ENCODE measurements at places on chromosomes 7 and 10.

DNA sequence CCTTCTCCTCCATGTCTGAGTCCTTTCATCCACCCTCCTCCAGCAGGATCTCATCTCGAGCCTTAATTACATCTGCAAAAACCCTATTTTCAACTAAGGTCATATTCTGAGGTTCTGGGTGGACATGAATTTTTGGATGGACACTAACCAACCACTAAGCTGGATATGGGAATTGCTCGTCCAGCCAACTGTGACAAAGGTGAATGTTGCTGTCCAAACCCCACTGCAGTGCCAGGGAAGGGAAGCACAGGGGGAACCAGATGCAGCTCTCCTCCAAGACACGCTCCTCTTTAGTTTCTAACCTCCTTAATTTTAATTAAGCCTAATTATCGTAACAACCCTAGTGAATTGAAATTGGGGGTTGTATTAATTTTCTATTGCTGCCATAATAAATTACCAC lies 65.1 kb upstream of the EBF3 start:
- no peak for DNase-seq

GRCh38 chr10:118944959-118945633 lies 84.4 kb upstream of the NANOS1 start:
- DNase-seq = no peak

GRCh38 chr10:56623064-56623463 lies 262.0 kb upstream of the ZWINT start:
- no peak for DNase-seq

DNA sequence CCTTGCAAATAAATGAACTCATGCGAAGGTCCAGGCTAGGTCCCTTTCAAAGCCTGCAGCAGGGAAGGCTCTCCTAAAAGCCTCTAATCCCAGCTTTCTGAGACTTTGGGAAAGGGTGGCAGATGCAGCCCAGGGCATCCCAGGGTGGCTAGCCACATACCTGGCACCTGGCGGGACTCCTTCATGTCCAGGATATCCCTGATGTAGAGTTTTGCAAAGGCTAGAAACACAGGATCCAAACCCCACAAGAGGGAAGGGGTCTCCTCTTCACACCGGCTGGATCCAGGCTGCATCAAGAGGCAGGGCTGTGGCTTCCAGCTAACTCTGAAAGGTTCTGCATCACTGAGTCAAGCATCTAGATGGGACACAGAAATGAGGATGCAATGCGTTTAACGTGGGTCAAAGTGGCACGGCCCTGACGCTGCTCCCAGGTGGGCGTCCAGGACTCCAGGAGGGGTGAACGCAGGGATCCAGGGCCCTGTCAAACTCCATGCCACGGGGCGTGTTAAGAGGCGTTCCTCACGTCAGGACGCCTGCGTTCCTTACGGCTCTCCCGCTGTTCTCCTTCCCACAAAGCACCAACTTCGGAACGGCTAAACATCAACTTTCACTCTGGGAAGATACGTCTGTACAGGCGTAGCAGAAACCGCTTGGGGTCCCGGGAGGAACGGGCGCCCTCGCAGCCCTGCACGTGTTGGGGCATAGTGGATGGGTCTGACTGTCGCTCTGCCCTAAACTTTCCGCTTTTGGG lies 507 bp downstream of the STN1 start:
- DNase-seq = no peak

DNA sequence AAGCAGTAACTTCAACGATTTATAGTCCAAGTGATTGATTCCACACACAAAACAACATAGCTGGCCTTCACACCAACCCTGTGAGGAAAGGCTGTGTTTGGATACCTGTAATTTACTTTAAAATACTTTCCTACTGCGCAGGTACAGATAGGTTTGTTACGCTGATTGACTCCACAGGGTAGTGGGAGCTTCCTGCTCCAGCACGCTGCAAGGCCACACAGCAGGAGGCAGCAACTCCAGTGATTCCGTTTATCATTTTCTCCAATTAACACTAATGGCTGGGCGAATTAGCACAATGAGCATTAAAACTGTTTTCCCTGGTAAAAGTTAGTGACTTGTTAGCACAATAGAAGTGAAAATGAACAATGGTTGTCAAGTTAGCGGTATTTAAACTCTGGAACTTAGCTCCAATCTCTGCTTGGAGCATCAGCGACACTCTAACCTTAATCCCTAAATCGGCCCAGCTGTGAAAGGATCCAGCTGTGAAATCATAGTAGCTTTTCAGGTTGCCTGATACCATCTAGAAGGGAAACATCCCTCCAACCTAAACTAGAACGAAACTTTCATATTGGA lies 959 bp downstream of the DCLRE1C start:
- no peak for DNase-seq

DNA sequence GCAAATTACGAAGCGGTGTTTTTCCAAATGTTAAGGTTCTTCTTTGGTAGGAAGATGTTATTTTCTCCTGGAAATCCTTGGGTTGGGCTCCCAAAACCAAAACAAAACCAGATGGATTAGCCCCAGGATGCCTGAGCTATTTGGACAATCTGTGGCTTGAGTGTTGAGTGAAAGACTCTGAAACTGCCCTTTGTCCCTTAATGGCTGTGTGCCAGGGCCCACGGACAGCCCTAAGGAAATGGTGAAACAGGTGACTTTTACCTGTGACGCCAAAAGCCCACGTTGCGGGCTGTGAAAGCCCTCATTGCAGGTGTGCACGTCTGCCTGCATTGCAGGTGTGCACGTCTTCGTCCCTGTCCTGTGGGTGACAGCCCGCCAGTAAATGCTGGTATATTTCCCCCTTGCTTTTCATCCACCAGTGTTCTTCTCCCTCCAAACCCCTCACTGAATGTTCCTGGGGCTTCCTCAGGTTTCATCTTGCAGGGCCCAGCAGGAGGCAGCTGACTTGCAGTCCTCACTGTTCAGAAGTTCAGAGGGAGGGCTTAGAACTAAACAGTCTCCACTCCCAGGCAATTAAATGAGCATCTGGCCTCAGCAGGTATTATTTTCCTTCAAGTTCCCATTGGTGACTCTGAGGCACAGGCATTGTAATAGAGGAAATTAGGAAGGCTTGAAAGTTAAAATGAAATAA lies 10.7 kb downstream of the PFKP start:
- DNase-seq = no peak

DNA sequence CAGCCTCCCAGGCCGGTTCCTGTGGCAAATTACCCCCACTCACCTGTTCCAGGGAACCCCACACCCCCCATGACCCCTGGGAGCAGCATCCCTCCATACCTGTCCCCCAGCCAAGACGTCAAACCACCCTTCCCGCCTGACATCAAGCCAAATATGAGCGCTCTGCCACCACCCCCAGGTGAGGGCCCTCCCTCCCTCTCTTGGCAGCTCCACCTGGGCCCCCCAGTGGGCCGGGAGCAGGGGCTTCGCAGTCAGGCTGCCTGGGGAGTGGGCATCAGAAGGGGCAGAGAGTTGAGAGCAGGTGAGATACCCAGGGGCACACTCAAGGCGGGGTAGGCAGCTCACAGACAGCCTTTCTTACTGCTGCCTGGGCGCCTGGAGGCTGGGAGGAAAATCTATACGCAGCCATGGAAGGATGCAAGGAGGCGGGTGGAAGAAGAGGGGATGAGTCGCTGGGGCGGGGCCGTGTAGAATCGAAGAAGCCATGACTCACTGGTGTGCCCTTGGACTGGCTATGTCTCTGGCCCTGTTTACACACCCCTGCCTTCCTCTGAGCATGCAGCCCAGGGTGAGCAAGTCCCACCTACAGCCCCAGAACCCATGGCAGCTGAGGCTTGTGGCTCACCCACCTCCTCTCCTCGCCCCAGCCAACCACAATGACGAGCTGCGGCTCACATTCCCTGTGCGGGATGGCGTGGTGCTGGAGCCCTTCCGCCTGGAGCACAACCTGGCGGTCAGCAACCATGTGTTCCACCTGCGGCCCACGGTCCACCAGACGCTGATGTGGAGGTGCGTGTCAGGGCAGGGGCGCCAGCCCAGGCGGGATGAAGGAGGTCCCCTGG lies 48.6 kb upstream of the PPIF start:
- DNase-seq = peak; percentile 51

DNA sequence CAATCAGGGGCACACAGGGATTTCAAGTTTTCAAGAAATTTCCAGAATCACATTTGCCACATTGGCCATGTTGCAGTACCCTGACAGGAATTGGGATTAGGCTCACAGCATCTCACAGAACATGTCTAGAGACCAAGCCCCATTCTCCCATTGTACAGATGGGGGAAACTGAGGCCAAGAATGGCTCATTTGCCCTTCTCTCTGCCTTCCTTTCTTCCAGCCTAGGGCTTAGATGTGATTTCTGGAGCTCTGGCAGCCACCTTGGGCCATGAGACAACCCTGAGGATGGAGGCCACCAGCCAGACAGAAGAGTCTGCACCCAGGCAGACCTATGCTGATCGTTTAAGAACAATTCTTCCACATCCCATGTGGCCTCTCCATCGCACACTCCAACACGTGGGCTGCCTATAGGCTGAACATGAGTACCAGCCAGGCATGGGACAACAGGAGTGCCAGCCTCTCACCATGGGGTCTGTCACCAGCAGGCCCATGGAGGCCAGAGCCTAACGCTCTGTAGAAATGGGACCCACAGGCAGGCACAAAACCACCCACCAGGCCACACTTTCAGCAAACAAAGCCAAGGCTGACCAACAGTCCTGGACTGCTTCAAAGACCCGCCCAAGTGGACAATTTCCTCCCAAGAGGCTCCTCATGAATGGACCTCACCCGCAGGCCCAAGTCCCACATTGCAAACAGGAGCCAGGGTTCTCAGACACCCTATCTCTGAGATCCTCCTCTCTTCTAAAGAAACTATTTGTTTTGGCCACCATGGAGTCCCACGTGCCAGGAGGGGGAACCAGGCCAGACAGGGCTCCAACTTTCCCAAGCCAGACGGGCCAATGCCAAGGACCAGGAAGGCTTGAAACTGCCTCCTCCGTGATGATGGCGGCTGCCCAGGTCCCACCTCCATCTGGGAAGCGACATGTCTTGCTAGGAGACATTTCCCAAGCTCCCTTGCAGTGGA lies 20.7 kb downstream of the PDGFA start:
- DNase-seq = no peak

DNA sequence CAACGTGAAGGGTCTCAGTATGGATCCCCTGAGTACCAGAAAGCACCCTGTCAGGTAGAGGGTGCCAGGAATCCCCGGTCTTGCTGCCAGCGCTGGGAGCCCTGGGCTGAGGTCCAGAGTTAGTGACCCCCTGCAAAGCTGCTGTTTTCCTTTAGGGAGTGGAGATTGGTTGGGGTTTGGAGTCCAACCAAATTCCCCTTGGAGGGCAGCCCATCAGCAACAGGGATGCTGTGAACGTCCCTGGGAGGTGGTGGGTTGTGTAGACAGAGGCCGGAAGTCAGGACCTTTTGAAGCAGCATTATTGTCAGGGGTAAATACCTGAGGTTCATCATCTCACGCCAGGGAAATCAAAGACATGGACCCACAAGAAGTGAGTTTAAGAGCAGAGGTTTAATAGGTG lies 104.2 kb downstream of the COL26A1 start:
- DNase-seq = no peak

DNA sequence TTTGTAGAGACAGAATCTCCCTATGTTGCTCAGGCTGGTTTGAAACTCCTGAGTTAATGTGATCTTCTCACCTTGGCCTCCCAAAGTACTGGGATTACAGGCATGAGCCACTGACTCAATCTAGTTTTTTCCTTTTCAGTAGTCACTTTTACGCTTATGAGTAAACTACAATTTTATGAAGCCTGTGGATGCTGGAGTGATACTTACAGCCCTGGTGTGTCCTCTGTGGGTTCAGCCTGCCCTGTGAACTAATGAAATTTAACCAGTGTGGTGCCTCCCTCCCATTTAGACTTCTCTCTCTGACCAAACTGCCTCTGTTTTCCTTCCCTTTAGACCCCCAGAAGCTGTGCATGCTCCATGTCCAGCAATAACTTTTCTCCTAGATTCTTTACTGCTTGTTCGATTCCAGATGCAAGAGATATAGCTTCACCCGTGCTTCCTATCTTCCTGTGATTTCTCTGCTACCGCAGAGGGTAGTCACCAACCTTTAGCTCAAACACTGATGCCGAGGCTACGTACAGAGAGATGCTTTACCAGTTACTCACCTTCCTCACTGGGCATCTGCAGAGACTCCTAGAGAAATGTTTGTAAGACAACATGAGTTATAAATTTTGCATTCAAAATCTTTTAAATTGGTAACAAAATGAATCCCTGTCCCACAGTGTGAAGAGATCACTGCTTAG lies 90.8 kb downstream of the KIAA1217 start:
- DNase-seq = no peak

DNA sequence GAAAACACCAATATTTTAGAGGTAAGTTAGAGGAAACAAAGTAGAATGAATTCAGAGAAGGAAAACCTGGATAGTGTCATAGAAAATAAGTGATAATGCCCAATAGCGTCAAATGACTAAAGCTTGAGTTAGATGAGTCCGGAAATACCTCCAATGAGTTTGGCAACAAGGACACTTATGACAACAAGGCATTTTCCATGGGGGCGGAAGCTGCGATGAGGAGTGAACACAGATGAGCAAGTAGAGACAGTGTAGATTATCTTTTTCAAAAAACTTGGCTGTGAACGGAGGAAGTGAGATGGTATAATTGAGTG lies 383 bp upstream of the R3HCC1L start:
- DNase-seq = no peak

GRCh38 chr10:114393482-114393881 lies 10.8 kb downstream of the AFAP1L2 start:
- DNase-seq = no peak

DNA sequence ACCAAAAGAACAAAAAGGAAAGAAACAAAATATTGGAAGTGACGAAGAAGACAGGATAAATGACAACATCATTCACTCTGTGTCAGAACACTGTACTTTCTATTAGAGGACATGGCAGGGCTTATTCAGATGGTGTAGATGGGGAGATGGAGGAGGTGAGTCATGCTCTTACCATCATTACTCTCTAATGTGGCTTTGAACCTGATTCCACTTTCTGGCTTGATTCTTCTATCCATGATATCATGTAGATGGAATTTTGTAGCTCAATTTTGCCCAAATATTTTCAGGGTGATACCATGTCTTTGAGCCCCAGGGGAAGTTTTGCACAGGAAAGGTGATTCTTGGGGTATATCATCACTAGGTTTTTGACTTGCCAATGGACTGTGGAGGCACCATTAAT lies 91.7 kb downstream of the CFAP58 start:
- DNase-seq = no peak

- DNase-seq = no peak
These were observed 62.0 kb upstream of the NAMPT start for GRCh38 chr7:106346678-106347217.

- no peak for DNase-seq
These were observed 24.9 kb upstream of the SLC29A3 start for GRCh38 chr10:71294091-71294561.

DNA sequence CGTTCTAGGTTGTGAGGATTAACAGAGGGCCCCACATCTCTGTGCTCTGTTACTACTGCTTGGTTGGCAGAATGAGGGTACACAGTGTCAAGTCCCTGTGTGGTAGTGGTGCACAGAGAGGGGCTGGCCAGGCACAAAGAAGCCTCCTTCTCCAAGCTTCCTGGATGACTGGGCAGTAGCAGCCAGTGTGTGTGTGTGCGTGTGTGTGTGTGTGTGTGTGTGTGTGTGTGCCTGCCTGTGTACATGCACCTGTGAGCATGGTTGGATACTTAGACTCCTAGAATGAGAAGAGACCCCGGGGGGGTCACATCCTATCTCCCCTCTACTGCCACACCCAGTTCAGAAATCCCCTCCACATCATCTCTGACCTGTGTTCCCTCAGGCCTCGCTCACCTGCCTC lies 146.7 kb upstream of the UNC5B start:
- DNase-seq = no peak

GRCh38 chr10:104170610-104171254 lies 48.8 kb downstream of the SFR1 start:
- no peak for DNase-seq

Data from stimulated activated naive CD4-positive, alpha-beta T cell treated with Interleukin-2 at 50 U/mL for 16 hours (primary cell).